Stimulated activated CD4-positive, alpha-beta T cell treated with anti-CD3 and anti-CD28 coated beads, Interleukin-12 subunit alpha, Interleukin-12 subunit beta, amount 100 ng/mL, for 24 hours (primary cell): ENCODE measurements at places on chromosomes 12 and 14.

DNA sequence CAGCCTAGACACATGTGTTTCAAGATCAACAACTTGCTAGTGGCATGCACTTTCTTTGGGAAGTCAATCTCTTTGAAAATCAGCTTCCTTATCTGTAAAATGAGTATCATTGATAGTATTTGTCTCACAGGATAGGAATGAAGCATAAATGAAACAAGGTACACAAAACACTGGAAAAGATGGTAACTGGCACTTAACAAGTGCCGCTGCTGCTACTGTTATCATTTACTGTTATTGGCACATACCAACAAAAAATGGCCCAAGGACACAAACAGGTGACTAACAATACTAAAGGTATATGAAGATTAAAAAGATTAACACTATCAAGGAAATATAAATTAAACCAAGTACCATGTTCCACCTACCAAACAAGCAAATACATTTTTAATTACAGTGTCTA is 20.9 kb downstream of the HNRNPC start:
- no peak for DNase-seq

- DNase-seq: no peak
Measured at GRCh38 chr12:17137396-17137795, 531.4 kb upstream of the LMO3 start.

DNA sequence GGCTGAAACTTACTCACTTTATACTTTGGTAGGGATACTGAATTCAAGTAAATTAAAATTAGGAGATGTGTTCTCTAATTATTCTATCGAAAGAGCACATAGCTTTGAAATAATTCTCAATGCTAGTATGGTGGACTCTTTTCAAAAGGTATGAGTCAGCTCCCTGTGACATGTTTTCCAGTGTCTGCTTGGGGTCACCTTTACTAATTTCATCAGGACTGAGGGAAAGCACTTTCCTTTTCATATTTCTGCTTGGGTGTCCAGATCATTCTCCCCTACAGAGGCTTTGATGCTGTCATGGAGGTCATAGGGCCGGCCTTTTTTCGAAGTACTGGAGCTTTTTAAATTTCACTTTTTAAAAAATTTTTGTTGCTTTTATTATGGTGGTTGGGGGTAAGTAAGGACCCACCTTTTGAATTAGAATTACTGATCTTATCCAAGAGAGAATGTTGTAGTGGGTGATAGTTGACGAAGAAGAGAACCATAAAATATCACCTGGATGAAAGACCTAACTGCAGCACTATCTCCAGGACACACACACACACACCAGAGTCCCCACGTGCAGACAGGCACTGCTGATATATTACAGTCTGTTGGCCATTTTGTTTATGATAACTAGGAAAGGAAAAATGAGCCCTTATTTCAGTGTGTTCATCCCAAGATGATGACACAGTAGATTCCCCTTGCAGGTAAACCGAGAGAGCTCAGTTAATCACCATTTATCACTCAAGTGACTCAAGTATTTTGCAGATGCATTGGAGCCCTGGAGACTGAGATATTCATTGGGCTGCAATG is 558.6 kb downstream of the DIO2 start:
- DNase-seq: no peak

GRCh38 chr14:70266157-70266556 is 77.4 kb upstream of the SLC8A3 start:
- DNase-seq: no peak

GRCh38 chr12:131913666-131914065 is 15.4 kb upstream of the PUS1 start:
- DNase-seq: no peak

- DNase-seq: no peak
Measured at GRCh38 chr12:132345561-132346200, 16.3 kb upstream of the GALNT9 start.

- DNase-seq: no peak
Measured at GRCh38 chr12:49032679-49033447, 14.3 kb upstream of the PRKAG1 start.

DNA sequence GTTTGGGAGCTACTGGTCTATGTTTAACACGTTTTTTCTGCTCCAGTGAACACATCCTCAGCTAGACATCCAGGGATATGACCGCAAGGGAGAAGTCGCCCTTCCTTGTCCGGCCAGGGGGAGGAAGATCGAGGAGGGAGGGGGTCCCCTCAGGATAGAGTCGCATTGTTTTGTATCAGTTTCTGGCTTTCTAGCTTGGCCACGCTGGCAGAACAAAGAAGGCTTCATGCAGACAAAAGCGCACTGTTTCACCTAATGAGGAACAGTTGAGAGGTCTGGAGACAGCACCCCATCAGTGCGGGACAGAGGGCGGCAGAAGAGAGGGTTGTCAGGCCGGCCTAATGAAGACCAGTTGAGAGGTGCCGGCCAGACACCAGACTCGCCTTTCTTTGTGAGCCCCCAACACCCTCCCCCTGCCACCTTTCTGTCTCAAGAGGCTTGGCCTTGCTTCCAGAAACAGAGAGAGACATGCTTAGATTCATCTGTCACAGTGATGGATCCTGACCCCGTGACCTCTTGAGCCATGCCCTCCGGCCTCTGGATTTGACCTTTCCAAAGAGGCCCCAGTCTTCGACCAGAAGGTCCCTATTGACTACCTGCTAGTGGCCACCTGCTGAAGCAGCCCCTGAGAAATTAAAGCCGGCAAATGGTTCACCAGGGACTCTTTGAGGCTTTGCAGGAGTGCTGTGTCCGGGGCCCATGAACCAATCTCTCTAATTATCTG is 254.7 kb upstream of the TBX3 start:
- DNase-seq: no peak

- no peak for DNase-seq
Measured at GRCh38 chr12:128920468-128920867, 67.2 kb downstream of the GLT1D1 start.

DNA sequence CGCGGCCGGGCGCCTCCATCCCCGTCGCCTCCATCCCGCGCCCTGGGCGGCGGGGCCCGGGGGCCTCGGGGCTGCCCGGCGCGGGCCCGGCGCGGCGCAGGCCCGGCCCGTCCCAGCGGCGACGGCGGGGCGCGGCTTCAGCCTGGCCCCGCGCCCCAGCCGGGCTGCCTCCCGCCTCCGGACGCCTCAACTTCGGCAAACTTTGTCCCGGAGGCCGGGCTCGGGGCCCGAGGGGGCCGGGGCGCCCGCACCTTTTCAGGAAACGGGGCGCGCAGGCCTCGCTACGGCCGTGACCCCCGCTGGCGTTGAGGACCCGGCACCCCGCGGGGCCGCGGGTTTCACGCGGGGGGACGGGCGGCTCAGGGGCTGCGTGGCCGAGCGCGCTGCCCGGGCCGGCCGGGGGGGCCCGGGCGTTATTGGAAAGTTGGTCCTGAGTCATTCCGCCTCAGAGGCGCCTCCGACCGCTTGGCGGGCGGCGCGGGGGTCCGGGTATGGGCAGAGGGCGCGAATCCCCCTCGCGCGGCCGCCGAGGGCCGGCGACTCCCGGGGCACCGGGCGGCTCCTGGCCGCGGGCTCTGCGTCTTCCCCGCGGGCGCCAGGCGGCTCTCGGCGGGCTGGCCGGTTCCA is 575 bp downstream of the TRAF3 start:
- DNase-seq: no peak

DNA sequence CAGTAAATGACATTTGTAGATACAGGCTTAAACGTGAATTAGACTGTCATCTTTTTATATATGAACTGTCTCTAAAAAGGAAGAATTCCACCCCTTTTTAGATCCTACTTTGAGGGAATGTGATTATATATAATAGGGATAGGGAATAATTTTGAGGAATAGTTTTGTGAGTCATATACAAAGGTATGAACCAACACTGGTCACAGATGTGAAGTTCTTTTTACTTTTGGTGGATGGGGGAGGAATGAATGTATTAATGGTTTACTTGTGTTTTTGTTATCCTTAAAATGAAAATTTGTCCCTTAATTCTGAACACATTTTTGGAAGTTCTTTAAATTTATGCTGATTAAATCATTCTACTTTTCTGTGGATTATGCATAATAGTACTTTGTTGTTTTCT is 30.4 kb downstream of the FRS2 start:
- no peak for DNase-seq

DNA sequence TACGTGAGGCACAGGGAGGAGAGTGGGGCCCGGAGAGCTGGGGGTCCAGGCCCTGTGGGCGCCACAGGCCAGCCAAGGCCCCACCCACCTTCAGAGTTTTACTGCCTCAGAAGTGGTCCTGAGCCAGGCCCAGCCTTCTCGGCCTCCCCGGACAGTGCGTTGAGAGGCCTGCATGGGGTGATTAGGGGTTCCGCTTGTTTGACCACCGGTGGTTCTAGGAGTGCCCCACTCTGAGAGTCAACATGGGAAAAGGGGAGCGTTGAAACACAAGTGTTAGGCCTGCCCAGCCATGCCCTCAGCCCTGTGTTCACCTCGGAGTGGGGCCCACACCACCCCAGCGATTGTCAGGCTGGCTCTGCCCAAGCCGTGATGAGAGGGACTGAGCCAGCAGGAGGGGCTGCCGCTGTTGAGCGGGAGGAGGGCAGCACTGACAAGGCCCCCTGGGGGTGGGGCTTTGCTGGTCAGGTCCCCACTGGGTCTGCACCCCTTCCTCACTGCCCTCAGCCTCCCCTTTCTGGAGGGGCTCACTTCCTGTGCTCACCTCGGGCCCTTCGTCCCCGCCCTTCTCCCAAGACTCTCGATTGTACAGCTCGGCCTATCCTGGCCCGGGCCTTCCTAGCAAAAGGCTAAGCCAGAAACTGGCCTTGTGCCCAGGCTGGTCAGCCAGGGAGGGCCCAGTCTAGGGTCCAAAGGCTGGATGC is 4.8 kb downstream of the CKB start:
- no peak for DNase-seq

GRCh38 chr12:27802511-27802910 is 22.5 kb upstream of the MANSC4 start:
- no peak for DNase-seq

GRCh38 chr12:120936197-120936596 is 32.0 kb upstream of the SPPL3 start:
- no peak for DNase-seq

- DNase-seq: no peak
Measured at GRCh38 chr14:64061706-64062105, 208.9 kb downstream of the SYNE2 start.

DNA sequence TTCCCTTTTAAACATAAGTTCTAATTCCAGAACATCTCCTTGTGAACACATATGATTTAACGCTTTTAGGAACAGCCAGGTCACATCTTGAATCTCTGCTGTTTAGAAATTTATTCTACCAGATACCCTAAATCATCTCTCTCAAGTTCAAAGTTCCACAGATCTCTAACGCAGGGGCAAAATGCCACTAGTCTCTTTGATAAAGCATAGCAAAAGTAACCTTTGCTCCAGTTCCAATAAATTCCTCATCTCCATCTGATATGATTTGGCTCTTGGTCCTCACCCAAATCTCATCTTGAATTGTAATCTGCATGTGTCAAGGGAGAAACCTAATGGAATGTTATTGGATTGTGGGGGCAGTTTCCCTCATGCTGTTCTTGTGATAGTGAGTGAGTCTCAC is 96.3 kb upstream of the PLEKHA5 start:
- DNase-seq: no peak

GRCh38 chr14:29461506-29461905 is 466.1 kb downstream of the PRKD1 start:
- no peak for DNase-seq

DNA sequence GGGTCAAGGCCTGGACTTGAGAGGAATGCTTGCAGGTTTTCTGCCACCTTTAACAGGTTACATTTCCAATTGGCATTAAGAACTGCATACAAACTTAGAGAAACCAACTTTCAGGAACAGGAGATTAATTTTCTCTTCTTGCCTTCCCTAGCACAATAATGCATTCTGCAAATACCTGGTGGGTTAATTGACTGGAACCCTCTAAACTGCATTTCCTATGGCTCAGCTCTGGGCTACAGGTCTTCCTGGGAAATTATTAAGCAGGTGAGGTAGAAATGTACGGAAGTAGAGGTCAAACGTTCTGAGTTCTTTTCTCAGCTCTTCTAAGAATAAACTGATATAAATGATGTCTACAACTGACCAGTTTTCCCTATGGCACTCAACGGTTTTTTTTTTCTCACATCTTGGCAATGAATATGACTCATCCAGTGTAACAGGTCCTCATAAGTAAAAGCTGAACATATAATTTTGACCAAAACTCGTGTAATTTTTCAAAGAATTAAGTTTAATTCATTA is 144.9 kb upstream of the PELI2 start:
- DNase-seq: no peak

GRCh38 chr12:11228296-11228879 is 41.1 kb downstream of the PRB3 start:
- no peak for DNase-seq

- DNase-seq: no peak
Measured at GRCh38 chr14:78605025-78605762, 435.0 kb downstream of the NRXN3 start.

GRCh38 chr14:21014761-21015190 is 10.1 kb downstream of the NDRG2 start:
- DNase-seq: peak; percentile 81

GRCh38 chr14:72644038-72644437 is 249.9 kb downstream of the DPF3 start:
- DNase-seq: no peak

DNA sequence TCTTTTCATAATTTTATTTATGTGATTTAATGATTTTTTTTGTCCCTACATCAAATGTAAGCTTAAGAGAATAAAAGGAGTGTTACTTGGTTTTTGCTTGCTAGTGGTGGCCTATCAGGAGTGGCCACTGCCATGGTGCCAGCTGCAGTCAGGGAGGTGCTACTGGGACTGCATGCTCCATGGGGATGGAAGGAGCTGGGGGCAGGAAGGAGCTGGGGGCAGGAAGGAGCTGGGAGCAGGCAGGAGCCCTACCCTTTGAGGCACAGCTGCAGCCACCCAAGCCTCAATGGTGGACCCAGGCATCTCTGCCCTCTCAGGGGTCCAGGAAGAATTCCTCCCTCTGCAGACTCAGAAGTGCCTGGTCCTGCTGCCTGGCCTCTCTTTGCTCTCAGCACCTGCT is 796.0 kb downstream of the SLC16A7 start:
- DNase-seq: no peak

- DNase-seq: no peak
Measured at GRCh38 chr12:96711364-96711763, 195.7 kb upstream of the NEDD1 start.

GRCh38 chr14:75441728-75442127 is 13.9 kb downstream of the JDP2 start:
- no peak for DNase-seq

- no peak for DNase-seq
Measured at GRCh38 chr14:52060080-52060479, 8.8 kb downstream of the NID2 start.

GRCh38 chr12:112927925-112928324 is 10.3 kb upstream of the OAS3 start:
- no peak for DNase-seq

DNA sequence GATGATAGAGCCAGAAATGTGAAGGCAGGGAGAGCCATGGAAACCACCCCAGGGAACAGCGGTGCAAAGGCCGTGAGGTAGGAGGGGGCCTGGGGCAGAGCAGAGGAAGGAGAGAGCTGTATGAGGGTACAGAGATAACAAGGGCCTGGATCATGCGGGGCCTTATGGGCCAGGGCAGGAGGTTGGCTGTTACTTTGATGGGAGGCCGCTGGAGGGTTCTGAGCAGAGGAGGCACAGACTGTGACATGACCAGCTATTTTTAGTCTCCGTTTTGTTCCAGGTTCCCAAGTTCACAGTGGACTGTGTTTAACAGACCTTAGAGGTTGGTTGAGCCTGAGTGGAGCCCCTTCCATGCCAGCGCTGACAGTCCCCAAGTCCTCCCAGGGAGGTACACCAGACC is 118.6 kb downstream of the GCH1 start:
- DNase-seq: no peak
